ENCODE measurements at places on chromosomes 16 and 17.
A peak's percentile ranks its signal among the peaks of the same experiment; 100 is the strongest.

DNA sequence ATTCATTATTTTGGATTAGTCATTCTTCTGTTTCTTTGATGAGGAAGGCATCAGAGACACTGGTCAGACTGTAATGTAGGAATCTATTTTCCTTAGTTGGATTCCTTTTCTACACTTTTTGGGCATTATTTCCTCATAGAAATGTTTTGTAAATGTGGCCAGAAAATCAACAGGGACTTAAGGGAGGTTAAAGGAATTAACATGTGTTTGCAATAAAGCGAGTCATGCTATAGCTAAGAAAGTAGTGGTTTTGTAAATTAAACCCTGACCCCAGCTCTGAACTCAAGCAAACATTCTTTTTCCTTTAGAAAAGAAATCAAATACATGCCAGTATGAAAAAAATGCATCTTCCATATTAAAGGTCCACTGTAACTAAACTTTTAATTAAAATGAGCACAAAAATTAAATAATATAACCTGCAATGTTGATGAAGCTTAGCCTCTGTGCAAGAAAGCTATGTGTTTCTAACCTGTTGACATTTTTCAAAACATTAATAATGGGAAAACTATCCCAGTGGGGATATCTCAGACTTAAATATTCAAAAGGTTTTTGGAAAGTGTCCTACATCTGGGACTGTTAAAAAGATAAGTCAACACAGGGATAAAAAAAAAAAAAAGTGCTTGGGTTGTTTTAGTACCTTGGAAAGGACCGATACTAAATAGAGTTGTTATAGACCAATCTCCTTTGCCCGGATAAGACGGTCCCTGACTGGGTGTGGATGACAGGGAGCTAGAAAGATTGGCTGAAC lies 428.0 kb downstream of the CA10 start:
- DNase-seq: no peak

- DNase-seq: no peak
These were observed 21.0 kb downstream of the TSPOAP1 start for GRCh38 chr17:58307468-58308172.

DNA sequence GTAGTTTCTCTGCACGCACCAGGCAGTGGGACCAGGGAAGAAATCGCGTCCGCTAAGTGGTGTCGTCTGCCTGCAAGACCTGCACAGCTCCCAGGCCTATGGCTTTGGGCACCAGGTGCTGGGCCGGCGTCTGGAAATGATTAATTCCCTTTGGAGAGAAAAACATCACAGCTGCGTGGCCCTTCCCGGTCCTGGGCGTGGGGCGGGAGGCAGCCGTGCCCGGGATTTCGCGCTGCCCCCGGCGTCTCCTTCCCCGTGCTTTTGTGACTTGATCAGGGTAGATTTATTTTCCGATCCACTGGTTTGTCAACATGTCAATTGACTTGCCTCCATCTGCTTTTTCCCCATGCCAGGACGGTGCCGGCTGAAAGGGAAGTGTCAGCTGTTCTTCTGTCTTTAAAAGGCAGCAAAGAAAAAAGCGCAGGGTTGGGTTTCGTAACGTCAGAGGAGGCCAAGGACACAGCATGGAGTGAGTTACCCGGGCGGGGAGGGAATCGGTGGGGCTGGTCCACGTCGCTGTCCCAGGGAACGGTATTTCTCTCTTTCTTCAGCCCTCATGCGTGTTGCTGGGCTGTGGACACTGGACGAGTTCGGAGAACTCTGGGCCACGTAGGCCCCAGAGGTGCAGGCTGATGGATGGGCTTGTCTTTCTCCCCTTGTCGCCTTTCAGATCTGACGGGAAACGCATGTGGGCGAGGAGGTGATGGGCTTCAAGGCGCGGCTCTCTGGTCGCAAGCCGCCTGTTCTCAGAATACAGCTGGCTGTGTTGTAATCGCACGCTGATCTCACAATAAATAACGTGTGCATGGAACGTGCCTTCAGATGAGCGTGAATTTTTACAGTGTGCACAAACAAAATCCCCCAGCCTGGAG lies 188.1 kb upstream of the ZNF469 start:
- no peak for DNase-seq

GRCh38 chr16:84291226-84291625 lies 3.5 kb upstream of the WFDC1 start:
- DNase-seq: no peak

GRCh38 chr17:78879635-78880186 lies 23.3 kb downstream of the CEP295NL start:
- DNase-seq: peak; percentile 6

DNA sequence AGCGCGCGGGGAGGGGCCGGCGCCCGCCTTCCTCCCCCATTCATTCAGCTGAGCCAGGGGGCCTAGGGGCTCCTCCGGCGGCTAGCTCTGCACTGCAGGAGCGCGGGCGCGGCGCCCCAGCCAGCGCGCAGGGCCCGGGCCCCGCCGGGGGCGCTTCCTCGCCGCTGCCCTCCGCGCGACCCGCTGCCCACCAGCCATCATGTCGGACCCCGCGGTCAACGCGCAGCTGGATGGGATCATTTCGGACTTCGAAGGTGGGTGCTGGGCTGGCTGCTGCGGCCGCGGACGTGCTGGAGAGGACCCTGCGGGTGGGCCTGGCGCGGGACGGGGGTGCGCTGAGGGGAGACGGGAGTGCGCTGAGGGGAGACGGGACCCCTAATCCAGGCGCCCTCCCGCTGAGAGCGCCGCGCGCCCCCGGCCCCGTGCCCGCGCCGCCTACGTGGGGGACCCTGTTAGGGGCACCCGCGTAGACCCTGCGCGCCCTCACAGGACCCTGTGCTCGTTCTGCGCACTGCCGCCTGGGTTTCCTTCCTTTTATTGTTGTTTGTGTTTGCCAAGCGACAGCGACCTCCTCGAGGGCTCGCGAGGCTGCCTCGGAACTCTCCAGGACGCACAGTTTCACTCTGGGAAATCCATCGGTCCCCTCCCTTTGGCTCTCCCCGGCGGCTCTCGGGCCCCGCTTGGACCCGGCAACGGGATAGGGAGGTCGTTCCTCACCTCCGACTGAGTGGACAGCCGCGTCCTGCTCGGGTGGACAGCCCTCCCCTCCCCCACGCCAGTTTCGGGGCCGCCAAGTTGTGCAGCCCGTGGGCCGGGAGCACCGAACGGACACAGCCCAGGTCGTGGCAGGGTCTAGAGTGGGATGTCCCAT lies 232.8 kb downstream of the SEC14L1 start:
- no peak for DNase-seq

DNA sequence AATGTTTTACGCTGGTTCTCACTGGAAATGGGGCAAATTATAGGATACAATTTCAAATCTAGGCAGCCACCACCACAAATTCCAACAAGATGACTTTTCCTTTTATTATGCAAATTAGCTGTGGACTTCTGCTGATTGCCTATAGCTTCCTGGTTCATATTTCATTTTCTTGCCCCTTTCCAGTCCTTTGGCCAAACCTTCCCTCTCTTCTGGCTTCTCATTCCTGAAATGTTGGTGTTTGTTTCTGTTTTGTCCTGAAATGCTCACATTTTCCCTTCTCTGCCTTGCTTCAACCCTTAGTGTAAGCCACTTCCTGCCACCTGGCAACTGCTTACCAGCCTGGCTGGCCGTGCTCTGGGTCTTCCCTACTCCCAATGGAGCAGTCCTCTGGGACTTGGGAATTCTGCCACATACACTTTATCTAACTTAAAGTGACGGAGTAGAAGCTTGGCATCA lies 14.0 kb downstream of the PRSS54 start:
- DNase-seq: no peak

DNA sequence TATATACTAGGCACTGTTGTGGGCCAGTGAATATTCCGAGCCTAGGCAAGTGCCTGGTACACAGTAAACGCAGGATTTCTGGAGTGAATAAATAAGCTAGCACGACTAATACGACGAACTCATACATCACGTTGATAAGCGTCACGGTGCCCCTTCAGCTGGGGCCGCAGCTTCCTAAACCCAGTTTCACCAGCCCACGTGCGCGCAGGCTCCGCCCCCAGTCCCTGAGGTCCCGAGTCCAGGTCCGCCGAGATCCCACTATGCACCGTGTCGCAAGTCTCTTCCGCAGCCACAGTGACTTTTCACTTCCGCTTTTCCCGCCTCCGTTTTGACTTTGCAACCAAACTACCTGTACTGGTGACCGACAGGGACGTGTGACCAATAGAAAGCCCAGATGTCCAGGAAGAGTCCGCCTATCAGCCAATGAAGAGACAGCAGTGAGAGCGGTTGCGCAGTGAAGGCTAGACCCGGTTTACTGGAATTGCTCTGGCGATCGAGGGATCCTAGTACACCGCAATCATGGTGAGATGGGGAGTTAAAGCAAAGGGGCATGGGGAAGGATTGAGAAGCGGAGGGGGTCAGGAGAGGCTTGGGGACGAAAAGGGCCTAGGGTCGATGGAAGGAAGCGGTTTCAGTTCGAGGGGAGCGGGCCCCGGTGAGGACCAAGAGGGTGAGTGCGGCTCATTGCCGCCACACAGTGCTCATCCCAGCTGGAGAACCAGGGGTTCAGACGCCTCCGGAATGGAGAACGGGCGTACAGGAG lies at the start of gene PSMB3:
TSS of gene PSMB3 (plus strand) at position 434 of the 763 bp plus-strand sequence. CDS start at position 520, 86 bp downstream.
- DNase-seq: peak; percentile 91

- no peak for DNase-seq
These were observed 788.7 kb upstream of the GOT2 start for GRCh38 chr16:59522826-59523225.

DNA sequence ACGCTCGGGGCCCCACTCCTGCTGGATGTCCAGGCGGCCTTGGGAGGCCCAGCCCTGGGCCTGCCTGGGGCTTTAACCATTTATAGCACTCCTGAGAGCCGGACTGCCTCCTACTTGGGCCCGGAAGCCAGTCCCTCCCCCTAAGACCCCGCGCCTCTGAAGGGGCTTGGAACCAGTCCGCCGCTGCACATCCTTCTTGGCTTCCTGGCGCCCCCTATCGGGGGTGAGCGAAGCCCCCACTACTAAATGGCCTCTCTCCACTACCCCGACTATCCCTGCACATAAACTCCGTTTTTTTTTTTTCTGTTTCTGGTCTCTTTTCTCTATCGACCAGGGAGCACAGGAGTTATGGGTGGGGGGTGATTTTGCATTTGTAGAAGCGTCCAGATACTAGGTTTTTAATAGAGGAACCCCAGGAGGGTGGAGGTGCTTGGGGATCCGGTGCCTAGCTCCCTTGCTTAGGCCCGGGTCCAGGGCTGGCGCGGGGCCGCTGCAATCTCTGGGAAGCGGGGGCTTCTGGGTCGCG lies 633 bp upstream of the NOL3 start:
- DNase-seq: peak; percentile 41

GRCh38 chr17:74387365-74388218 lies 20.3 kb downstream of the GPR142 start:
- DNase-seq: no peak

GRCh38 chr16:48123104-48123788 lies 32.5 kb downstream of the ABCC12 start:
- no peak for DNase-seq

GRCh38 chr16:87050142-87050541 lies 267.1 kb downstream of the C16orf95 start:
- DNase-seq: no peak

GRCh38 chr17:75270218-75270965 lies 639 bp downstream of the MIF4GD start:
- DNase-seq: peak; percentile 32

- no peak for DNase-seq
These were observed 2.0 kb upstream of the TMEM92 start for GRCh38 chr17:50272246-50272645.

- DNase-seq: no peak
These were observed 1.4 kb downstream of the MCRIP2 start for GRCh38 chr16:643050-643368.
